ENCODE measurements at places on chromosomes 16 and 17.

DNA sequence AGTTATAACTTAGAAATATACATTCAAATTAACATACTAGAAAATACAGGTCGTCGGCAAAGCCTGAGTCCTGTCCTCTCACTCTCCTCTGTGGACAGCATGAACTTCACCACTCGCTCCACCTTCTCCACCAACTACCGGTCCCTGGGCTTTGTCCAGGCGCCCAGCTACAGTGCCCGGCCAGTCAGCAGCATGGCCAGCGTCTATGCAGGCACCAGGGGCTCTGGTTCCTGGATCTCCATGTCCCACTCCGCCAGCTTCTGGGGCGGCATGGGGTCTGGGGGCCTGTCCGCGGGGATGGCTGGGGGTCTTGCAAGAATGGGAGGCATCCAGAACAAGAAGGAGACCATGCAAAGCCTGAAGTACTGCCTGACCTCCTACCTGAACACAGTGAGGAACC, 319.4 kb downstream of the ZFHX3 start:
- DNase-seq = no peak

GRCh38 chr16:63363738-63364137, 1327.5 kb upstream of the CDH8 start:
- no peak for DNase-seq

DNA sequence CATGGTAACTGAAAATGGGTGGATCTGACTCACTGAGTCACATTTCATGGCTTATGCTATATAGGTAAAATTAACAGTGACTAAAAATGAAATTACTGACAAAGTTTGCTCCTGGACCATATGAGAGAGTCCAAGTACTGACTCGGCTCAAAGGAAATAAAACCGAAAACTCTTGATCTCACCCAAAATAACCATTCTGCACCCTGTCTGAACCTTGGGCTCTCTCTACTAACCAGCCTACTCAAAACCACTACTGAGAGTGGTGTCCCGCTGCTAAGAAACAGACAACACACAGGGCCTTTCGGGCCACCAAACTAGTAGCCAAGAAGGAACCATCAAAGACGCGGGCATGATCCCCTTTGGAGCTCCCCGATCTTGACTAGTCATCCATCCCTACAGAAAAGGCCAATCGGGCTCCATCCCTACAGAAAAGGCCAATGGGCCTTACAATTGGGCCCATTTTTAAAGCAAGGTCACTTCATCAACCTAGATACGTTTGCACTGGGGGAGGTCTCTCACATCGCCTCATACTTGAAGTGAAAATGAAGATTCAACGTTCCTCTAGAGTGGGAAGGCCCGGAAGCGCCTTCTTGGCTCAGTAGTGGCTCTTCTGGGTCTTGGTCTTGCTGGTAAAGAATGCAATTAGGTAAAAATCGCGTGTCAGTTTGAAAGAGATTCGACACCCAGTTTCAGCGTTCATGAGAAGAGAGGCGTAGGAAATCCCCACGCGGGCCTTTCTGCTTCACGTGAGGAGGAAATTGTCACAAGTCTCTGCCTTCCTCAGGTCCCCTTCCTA, 720 bp upstream of the ZPBP2 start:
- DNase-seq = no peak

DNA sequence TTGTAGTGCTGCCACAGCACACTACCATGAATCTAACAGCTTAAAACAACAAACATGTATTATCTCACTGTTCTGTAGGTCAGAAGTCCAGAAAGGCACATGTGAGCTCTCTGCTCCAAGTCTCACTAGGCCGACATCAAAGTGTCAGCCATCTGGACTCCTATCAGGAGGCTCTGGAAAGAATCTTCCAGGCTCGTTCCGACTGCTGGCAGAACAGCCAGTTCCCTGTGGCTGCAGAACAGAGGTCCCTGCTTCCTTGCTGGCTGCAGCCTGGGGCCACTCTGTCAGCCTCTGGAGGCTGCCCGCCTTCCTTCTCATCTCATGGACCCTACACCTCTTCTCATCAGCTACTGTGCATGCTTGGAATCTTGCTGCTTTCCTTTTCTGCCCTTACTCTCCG, 168.9 kb downstream of the CBLN1 start:
- no peak for DNase-seq

DNA sequence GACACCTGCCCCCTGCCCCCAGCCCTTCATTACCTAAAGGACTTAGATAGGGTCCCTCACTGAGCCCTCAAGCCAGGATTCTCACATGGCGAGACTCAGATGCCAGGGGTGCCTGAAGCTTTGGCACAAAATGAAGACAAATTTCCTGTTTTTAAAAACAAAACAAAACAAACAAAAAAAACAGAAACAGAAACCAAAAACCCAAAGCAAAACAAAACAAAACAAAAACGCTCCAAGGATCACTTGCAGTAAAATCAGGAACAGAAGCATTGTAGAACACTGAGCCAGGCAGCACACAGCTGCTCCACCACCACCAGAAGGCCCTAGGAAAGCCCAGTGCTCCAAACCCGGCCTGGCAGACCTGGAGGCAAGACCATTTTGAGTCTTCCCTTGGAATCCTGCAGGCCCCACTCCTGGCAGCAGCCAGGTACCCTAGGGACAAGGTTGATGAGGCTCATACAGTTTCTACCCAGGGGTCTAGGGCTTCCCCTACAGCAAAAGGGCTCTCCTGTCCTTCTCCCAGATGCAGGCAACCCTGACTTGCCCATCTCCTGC, 20.8 kb downstream of the MYO18A start:
- peak; percentile 35 for DNase-seq

DNA sequence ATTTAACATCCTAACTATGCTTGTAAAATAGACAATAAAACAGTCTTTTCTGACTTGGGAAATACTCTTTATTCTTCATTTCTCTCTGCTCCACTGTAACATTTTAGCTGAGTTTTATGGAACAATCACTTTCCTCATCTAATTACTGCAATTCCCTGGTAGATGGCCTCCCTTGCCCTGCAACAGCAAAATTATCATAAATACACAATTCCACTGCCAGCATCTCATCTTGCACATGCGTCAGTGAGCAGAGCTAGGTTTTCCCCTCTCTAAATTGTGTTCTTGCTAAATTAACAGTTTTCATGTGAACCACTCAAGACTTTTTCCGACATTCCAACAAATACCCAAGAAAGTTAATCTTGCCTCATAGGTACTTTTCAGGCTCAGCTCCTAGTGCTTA, 920.9 kb upstream of the GOT2 start:
- no peak for DNase-seq

DNA sequence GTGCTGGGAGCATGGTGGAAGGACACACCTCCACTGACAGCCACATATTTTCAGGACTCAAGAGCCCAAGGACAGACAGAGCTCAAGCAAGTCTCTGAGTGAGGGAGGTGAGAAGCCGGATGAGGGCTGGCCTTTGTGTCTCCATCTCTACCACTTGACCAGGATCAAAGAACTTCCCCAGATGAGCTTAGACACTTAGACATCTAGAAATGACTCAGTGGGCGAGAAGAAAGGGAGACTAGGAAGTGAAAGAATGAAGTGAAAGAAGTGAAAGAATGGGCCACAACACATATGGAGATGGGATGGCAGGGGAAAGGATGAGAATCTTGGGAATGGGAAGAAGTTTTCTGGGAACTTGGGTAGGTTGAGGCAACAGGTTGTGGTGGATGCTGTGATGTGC, 274.9 kb upstream of the CCL2 start:
- DNase-seq = no peak

DNA sequence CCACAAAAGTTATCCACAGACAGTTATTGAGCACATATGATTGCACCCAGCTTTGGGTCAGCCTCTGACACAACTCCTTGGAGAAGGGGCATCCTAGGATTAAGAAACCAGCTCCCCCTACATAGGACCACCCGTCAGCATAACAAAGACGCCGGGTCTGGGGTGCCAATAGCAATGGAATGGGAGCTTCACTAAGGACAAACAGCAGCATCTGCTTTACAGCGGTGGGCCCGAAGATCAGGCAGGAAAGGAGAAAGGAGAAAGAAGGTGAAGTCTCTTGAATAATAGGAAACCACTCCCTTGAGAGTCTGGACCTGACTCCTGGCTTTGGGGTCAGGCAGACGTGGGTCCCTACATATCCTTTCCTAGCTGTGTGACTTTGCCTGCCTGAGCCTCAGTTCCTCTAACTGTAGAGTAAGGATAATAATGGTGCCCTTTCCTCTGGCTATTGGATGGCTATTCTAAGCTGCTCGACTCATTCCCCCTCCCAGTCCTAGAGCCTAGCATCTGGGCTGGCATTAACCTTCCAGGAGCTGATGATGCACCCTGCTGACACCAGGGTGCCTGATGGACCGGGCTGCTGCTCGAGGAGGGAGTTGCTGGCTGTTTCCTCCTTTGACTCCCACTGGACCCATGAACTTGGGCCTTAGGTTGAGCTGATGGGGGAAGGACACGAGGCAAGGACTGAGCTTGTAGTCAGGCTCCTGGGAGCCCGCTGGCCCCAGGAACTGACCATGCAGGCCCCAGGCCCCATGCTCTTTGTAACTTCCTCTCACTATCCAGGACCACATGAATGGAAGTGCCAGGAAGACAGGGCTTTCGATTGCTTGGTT, 94.2 kb downstream of the C16orf78 start:
- no peak for DNase-seq

GRCh38 chr17:14833201-14833785, 431.8 kb downstream of the PMP22 start:
- no peak for DNase-seq

GRCh38 chr17:37648555-37648954, 5.3 kb upstream of the DDX52 start:
- DNase-seq = no peak

DNA sequence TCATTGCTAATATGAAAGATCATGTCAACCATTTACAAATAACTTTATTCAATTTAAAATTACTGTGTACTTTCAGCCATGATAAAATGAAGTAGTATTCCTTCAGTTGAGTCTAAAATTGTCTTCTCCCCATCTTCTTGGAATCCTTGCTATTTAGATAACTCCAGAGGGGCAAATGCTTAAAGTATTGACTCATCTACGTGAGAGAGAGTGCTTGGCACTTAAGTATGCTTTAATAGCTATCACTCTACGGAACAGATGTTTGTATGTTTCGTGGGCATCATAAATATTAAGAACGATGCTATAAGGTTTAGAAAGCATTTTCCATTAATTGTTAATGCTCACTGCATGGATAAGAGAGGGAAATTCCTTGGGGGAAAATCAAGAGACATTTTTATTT, 69.3 kb upstream of the MED13 start:
- DNase-seq = no peak

DNA sequence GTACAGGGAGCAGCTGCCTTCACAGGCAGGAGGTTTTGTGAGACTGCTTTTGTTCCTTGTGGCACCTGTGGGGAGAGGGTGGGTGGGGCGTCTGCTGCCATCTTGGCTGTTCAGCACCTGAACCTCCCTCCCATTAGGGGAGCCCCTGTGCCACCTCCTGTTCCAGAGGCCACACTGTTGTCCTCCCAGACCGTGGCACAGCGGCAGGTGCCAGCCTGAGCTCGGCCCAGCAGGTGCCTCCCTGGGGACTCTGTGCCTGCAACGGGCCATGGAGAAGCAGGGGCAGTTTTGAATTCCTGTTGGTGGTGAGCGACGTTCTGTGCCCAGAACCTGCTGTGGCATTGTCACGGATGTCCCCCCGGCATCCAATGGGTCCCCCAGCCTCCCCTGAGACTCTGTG, 9.9 kb downstream of the LGALS3BP start:
- DNase-seq = no peak

DNA sequence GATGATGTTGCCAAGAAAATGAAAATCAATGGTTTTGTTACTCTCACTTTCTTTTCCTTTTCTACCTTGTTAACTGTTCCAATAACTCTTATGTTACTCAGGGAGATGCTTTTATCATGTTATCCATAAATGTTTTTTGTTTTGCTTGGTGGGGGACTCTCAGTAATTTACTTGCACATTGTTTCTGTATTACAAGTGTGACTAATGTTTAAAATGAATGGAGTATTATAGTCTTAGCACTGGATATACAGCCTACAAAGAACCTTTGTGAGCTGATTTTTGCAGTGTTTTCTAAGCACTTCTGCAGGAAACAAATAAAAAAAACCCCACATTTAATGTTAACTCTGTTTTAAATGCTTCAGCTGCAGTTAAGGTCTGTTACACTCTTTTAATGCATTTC, 12.1 kb downstream of the VMP1 start:
- no peak for DNase-seq

DNA sequence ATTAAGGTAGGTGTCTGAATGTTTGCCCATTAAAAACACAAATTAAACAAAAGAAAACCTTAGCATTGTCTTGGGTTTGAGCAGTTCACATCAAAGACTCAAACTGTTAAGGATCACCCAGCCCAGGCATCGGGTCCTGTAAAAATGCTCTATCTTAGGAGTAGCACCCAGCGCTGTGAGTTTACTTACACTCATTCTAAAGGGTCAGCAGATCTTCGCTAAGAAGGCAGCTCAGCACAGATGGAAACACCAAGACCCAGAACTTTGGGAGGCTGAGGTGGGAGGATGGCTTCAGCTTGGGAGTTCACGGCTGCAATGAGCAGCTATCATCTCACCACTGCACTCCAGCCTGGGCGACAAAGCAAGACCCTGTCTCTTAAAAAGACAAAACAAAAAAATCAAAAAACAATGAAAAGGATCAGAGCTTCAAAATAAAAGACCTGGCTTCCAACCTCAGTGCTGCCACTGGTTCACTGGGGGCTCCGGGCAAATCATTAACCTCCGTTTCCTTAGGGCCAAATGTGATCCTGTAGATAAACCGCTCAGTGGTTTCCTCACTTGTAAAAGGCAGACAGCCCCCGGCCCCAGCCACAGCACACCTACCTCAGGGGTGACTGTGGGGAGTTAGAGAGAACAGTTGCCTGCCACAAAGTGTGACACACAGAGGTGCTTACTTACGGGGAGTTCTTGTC, 11.1 kb downstream of the COG1 start:
- no peak for DNase-seq

All from pancreas (tissue), 10 donors.